ENCODE measurements at places on chromosomes 4 and X.

- DNase-seq: no peak
These were observed 57.0 kb upstream of the RAI2 start for GRCh38 chrX:17917945-17918577.

- no peak for DNase-seq
These were observed 98.2 kb downstream of the ANK2 start for GRCh38 chr4:113147498-113148111.

- no peak for DNase-seq
These were observed 48.7 kb upstream of the PHOX2B start for GRCh38 chr4:41797260-41797659.

- DNase-seq: no peak
These were observed 176.1 kb downstream of the AASDH start for GRCh38 chr4:56211202-56211601.

GRCh38 chr4:26176598-26177149, 144.1 kb upstream of the RBPJ start:
- no peak for DNase-seq

DNA sequence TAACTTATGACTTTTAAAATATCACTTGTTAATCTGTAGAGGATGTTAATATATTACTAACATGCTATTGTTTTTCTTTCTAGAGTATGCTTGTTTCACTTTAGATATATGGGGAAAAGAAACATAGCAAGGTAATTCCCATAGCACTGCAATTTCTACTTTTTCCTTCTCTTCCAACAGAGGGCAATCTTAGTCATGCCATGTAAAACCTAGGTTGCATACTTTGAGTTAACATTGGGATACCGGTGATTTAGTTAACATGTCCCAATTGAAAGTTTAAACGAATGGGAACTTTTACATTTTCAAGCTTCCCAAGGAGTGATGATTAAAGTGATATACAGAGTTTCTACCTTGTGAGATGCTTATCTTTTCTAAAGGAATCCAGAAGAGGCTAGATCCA, 89.4 kb upstream of the IL13RA1 start:
- DNase-seq: no peak

GRCh38 chr4:86155766-86156165, 204.1 kb downstream of the MAPK10 start:
- DNase-seq: no peak

DNA sequence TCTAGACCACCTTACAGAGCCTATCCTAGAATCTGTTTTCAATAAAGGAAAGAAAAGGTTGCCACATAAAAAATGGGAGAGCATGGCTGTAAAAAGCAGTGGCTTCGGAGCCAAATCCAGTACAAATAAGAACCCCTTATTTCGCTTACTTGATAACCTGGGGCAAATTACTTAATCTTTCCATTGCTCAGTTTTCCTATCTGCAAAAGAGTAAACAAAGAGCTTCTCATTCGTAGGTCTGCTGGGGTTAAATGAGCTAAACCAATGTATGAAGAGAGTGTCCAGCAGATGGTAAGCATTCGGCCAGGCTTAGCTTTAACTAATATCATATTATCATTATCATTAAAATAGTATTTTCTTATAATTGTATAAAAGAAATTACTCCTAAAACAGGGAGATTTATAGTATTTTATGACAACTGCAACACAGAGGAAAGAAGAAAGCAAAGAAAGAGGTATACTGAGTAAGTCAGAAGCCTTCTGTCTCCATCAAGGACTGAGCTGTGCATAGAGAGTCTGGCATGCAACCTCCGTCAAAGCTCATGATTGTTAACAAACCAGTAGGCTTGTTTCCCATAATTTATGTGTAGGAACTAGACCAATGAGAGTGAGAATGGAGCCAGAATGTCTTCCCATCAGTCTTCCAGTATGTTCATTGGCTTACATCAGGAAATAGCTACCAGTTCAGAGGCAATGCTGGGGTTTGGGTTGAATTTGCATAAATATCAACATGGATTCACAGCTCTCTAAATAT, 364.9 kb downstream of the UNC5C start:
- DNase-seq: no peak

GRCh38 chr4:26174027-26174426, 146.8 kb upstream of the RBPJ start:
- DNase-seq: no peak

GRCh38 chr4:74615411-74615810, 170.5 kb downstream of the AREG start:
- DNase-seq: no peak

GRCh38 chr4:98352940-98353339, 91.8 kb downstream of the RAP1GDS1 start:
- DNase-seq: no peak

DNA sequence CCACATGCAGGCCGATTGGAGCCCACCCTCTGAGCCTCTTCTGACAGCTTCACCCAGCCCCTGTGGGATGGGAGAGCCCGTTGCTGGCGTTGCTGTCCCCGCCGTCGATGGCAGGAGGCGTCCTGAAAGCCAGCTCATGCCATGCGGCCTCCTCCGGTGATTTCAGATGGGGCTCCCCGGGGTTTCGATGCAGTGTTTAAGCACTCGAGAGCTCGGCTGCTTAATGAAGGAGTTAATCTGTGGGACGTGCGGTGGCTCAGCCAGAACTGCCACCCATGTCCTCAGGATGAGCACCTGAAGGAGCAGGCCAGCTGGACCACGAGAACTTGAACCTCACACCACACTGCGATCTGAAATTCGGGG, 95.6 kb downstream of the SORCS2 start:
- no peak for DNase-seq

- DNase-seq: no peak
These were observed 1118.3 kb downstream of the C4orf33 start for GRCh38 chr4:130214268-130214667.

- no peak for DNase-seq
These were observed 76.8 kb downstream of the EVC2 start for GRCh38 chr4:5631352-5632065.

GRCh38 chr4:95754667-95755066, 85.2 kb upstream of the PDHA2 start:
- no peak for DNase-seq

DNA sequence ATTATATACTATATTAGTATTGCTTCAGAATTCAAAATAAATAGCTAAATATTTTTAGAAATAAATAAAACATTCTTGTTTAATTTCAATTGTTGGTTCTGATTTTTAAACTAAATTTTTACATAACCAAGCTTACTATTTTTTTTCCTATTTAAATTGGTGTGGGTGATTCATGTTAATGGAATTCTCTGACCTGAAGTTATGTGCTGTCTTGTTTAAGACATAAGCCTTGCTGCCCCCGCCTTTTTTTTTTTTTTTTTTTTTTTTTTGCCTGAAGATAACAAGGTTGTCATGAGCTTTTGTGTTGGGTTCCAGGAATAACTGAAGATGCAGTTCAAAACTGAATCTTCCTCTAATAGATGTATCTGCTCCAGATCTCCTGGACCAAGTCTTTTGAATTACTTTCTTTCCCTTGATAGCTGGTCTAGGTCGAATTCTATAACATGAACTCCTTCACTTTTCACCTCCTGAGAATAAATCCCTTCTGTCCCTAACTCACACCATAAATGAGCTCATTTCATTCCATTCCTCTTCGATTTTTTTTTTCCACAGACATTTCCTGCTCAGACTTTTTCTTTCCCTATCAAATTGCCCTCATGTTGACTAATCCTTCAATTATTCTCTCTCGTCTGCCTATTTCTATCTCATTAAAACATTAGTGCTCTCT, 261.5 kb upstream of the FTHL17 start:
- no peak for DNase-seq

GRCh38 chr4:37903901-37904300, 13.0 kb downstream of the TBC1D1 start:
- DNase-seq: no peak

GRCh38 chr4:185865901-185866328, 53.9 kb upstream of the SORBS2 start:
- no peak for DNase-seq

- no peak for DNase-seq
These were observed 28.1 kb downstream of the SYNPO2 start for GRCh38 chr4:118916691-118917289.

DNA sequence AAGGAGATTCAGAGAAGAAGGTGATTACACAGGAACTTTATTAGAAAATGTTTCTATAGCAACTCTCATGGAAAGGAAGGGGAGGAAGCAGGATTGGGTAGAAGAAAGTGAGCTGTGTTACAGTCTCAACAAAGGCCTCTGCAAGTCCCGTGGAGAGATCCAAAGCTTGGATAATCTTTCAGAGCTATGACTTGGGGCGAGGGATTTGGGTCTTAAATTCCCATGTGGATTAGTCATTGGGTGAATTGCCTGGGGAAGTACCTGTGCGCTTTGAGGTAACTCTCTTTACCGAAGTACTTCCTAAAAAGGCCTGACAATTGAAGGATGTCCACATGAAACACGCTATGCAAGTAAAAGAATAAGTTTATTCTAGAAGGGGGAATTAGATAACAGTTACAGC, 133.8 kb upstream of the ANKRD50 start:
- no peak for DNase-seq

DNA sequence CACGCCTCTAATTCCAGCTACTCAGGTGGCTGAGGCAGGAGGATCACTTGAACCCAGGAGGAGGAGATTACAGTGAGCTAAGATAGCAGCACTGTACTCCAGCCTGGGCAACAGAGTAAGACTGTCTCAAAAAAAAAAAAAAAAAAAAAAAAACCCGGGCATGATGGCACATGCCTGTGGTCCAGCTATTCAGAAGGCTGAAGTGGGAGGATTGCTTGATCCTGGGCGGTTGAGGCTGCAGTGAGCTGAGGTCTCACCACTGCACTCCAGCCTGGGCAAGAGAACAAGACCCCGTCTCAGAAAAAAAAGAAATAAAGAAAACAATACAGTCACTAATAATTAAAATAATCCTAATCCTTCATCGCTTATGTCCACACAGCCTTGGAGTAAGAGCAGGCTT, 68.1 kb downstream of the APBB2 start:
- DNase-seq: no peak

GRCh38 chrX:137565921-137566745, at the start of gene ZIC3:
ZIC3 (plus strand) TSS chrX:137566127; CDS start chrX:137566692, 565 bp downstream.
- DNase-seq: no peak

GRCh38 chr4:122765692-122766352, 33.3 kb downstream of the BBS12 start:
- no peak for DNase-seq

DNA sequence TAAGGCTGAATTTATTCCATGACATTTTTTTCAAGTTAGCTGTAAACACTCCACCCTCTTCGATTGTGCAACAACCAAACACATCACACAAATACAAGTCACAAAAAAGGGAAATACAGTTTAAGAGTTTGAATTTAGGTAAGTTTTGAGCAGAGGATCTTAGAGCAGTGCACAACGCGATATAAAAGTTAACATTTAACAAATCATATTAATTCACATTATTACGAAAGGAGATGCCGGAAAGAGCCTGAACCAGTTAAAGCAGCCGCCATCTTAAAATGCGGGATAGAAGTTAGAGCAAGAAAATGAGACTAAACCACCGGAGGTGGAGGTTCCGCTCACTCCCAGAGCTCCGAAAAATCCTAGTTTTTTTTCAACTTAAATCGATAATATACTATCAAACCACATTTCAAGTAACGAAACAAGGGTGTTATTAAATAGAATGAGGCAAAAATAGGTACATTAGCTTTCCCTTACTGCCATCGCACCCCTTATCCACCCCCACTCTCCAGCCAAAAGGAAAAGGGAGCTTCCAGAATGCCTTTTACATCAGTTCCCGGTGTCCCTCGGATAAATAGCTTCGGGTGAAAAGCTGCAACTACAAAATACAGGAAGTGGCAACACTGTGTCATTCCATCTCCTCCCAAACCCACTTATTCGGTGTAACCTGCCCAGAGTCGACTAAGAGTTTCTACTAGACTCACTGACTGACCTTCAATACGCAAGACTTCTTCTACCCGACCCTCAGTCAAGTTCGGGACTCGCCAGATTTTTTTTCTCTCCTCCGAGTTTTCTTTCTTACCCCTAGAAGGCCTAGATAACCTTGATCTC, 1.9 kb downstream of the UBE2D3 start:
- peak; percentile 8 for DNase-seq

GRCh38 chr4:36236159-36236558, 8.2 kb downstream of the ARAP2 start:
- DNase-seq: no peak

DNA sequence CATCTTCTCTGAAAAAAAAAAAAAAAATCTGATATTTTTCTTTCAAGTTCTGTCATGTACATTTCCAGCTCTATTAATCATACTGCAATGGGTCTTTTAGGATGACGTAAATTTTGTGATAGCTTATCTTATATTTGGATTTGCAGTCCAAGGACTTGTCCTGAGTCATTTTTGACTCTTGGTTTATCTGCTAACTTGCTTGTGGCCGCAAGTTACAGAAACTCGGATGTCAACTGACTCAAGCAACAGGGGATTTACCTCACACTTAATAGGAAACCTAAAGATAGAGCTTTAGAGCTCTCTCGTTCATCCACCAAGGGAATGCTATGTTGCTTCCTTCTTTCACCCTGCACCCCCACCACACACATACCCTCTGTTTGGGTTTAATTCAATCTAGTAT, 1433.8 kb upstream of the TENM3 start:
- DNase-seq: no peak

DNA sequence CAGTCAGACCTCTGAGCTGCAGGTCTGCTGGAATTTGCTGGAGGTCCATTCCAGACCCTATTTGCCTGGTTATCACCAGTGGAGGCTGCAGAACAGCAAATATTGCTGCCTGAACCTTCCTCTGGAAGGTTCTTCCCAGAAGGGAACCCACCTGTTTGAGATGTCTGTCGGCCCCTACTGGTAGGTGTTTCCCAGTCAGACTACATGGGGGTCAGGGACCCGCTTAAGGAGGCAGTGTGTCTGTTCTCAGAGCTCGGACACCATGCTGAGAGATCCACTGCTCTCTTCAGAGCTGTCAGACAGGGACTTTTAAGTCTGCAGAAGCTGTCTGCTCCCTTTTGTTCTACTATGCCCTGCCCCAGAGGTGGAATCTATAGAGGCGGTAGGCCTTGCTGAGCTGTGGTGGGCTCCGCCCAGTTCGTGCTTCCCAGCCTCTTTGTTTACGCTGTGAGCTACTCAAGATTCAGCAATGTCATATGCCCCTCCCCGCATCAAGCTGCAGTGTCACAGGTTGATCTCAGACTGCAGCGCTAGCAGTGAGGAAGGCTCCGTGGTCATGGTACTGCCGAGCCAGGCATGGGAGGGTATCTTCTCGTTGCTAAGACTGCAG, 44.1 kb upstream of the KDR start:
- DNase-seq: peak; percentile 29

GRCh38 chr4:137678796-137679195, 146.5 kb upstream of the PCDH18 start:
- no peak for DNase-seq

DNA sequence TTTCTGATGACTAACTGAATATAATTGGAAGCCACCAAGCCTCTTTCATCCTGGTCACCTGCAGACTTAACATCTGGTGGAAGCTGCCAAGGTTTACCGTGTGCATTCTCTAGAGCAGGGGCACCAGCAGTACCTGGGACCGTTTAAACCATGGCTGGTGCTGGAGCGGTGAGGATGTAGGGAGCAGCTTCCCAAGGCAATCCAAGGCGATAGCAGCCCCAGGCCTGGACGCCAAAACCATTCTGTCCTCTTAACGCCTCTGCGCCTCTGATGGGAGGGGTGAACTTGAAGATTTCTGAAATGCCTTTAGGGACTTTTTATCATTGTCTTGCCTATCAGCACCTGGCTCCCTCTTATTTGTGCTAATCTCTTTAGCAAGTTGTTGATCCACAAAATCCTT, 37.3 kb upstream of the SPANXN2 start:
- DNase-seq: no peak

GRCh38 chr4:171478181-171478580, 335.0 kb upstream of the GALNTL6 start:
- DNase-seq: no peak

All from neuronal stem cell (in vitro differentiated cells).